ENCODE measurements at places on chromosomes 5 and 9. TPM values are rescaled to one million over a fixed set of nuclear protein-coding genes. Genes with fewer than 3 reads are reported as not detected.

DNA sequence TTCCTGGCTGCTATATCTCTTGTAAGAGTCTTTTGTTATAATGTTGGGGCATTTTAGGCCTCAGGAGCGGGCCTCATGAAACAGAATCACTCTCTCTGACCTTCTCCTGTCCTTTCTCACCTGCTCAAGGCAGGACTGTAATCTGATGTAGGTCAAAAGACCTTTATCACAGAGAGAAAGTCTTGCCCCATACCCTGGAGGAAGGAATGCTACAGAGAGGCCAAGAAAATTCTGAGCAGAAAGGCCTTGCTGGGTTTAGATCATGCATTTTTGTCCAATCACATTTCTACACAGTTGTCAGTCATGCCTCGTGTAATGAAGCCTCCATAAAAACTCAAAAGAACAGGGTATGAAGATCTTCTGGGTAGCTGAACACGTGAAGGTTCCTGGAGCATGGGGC is 45.2 kb upstream of the TBC1D2 start:
- DNase-seq: no peak

GRCh38 chr9:71742703-71743102 is 25.6 kb downstream of the CEMIP2 start:
- no peak for DNase-seq

- peak; percentile 99 for DNase-seq
Observed at GRCh38 chr9:124658165-124659017, 112.7 kb downstream of the NR6A1 start.

GRCh38 chr9:32171339-32171738 is 213.1 kb upstream of the ACO1 start:
- no peak for DNase-seq

- no peak for DNase-seq
Observed at GRCh38 chr9:71268871-71269635, 147.6 kb upstream of the TRPM3 start.

DNA sequence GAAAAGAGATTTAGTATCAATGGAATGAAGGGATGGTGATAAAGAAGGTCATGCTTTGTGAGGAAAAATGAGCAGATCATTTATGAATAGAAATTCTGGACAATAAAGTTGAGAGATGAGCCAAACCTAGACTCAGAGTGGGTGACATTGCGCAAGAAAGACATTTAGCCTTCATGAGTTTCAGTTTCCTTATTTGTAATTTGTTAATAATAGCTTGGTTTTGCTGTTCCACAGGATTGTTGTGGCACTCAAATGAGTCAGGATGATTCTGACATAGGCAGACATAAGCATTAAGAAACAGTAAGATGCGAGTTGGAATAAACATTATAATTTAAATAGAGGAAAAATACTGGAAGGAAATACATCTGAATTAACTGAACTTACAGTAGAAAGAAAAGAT is 34.8 kb downstream of the ITGA2 start:
- no peak for DNase-seq

DNA sequence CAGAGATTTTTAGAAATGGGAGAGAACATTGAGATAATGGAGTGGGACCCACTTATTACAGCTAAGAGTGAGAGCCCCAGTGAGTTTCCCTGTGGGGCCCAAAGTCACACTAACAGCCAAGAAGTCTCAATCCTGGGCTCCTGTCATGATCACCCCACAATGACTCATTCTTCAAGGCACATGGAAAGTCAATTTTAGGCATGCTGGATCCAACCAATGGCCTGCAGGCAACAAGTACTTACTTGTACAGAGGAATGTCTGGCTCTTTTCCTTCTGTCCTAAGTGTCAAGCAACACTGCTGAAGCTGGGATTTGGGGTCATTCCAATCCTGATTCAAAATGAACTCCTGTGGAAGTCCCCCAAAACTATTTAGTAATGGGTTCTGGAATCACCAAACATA is 123.1 kb downstream of the DROSHA start:
- DNase-seq: peak; percentile 34

GRCh38 chr9:92332577-92333281 is 7.0 kb downstream of the CENPP start:
- DNase-seq: no peak

GRCh38 chr5:153460421-153460820 is 30.0 kb upstream of the GRIA1 start:
- no peak for DNase-seq

GRCh38 chr5:17806818-17807468 is 172.7 kb downstream of the TAF11L14 start:
- DNase-seq: no peak

GRCh38 chr9:135309763-135310125 is 169.8 kb upstream of the PPP1R26 start:
- no peak for DNase-seq

DNA sequence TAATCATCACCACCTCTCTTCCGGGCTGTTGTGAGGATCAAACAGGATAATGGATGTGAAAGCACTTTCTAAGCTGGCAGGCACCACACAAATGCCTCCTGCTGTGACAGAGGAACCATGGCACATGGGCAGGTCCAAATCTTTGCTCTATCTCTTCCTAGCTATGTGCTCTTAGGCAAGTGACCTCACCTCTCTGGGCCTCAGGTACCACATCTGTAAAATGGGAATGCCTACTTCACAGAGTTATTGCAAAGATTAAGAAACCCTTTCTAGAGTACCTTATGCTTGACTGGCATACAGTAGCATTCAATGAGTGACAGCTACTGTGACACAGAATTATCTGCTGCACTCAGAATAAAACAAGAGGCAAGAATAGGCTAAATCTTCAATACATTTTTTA is 51.6 kb downstream of the CDK5RAP2 start:
- DNase-seq: no peak

DNA sequence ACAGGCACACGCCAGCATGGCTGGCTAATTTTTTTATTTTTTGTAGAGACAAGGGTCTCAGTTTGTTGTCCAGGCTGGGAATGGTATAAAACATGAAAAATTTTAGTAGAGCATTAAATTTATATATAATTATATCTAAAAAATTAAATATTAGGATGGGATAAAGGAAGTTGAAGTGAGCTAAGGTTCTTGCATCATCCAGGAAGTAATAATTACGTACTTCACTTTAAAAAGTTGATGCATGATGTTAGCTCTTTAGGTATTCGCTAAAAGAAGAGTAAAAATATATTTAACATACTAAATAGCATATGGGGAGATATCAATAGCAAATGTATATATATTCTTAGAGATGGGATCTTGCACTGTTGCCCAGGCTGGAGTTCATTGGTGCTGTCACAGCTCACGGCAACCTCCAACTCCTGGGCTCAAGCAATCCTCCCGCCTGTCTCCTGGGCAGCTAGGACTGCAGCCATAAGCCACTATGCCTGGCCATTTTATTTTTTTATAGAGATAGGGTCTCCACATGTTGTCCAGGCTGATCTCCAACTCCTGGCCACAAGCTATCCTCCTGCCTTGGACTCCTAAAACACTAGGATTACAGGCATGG is 12.3 kb downstream of the DCAF10 start:
- DNase-seq: no peak

- DNase-seq: peak; percentile 65
Observed at GRCh38 chr5:169435506-169436229, 134.7 kb upstream of the SLIT3 start.

DNA sequence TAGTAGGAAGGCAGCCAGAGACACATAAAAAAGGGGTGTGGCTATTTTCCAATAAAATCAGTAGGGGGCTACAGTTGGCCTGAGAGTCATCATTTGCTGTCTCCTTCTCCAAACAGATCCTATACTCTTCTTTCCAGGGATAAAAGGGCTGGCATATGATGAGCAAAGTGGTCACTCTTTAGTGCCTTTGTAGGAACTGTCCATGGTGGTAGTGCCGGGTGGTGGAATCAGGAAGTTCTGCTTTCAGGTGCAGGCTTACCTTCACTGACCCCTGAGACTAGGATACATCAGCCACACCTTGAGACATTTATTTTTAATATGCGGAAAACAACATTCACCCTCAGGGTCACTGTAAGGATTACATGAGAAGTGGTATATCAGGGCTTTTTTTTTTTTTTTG is 80.8 kb downstream of the ASTN2 start:
- DNase-seq: no peak

DNA sequence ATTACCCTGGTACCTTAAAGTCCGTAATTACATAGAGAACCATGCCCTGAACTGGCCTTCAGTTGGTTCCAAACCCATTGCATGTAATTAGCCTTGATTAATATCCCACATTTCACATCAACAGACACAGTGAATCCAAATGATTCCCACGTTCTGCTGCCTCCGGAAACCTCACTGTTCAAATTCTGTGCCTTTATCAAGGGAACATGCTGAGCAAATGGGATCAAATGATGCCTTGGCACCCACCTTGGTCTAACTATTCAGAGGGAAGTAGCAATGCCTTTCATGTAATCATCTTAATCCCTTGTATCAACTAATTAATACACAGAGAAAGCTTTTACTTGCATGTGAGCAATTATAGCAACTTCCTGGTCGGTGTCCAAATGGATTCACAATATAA is 100.6 kb downstream of the EFNA5 start:
- no peak for DNase-seq

- DNase-seq: no peak
Observed at GRCh38 chr9:82791692-82792091, 271.2 kb downstream of the RASEF start.

DNA sequence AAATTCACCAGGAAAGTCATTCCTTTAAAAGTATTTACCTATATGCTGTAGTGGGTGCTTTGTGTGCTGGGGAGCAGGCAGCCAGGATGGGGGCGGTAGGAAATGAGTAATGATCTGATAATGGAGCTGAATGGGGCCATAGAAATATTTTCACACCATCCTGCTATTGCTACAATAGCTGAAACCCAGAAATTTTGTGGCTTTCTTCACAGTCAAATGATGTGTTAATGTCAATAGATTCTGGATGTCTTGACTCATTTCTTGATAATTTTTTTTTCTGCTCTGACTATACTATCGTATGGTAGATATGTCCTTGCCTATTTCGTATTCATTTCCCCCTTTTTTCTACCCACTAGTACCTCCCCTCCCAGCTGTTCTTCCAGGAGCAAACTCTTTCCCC is 59.5 kb downstream of the RORB start:
- no peak for DNase-seq

DNA sequence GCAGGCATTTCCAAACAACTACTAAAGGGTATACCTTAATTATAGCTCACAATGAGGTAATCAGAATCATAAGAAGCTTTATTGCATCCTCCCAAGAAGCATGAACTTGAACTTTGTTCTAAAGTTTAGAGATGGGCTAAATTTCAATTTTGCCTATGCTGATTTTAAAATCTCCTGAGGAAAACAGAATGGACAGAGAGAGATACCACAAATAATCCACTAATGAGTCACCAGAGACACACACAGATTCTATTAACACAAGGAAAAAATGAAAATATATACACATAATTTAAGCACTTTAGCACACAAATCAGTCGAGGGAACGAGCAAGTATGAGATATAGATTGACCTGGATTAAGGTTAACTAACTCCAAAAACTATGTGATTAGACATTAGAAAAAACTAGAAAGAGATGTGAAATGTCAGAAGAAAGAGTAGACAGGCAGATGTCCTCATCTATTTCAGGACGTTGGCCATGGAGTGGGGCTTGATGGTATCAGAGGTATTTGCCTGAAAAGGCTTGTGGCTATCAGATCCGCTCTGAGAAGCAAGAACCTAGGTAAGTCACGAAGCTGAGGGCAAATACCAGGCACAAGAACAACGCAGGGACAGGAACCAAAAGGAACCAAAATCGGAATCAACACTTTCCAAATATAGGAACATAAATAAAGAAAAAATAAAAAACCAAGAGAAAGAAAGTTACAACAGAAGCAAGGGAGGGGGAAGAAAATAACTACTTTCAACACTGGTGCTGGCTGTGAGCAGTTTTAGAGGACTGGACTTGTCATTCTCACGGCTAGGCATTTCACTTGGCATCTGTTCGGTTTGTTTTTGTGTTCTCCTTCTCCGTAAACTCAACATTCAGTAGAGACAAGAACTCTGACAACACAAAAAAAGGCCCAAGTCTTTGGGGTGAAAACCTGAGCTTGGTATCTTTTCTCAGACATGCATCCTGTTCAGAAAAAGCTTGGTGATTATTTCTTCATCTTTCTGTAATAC is 294.6 kb upstream of the PUM3 start:
- no peak for DNase-seq

Gene SLC6A19
- total RNA-seq: not detected

Gene GABRA1
- total RNA-seq: 2.4 TPM

Gene CTSV
- 10.7 TPM for total RNA-seq

Gene IL13
- total RNA-seq: not detected

Gene RASEF
- total RNA-seq: 0.08 TPM

Gene ANKRD34B
- not detected for total RNA-seq

Gene KIAA0825
- 2.3 TPM for total RNA-seq

Gene GPR21
- total RNA-seq: not detected

Gene EIF4E1B
- not detected for total RNA-seq

Gene ALDOB
- not detected for total RNA-seq
